ENCODE measurements at places on chromosomes 5 and 9.

DNA sequence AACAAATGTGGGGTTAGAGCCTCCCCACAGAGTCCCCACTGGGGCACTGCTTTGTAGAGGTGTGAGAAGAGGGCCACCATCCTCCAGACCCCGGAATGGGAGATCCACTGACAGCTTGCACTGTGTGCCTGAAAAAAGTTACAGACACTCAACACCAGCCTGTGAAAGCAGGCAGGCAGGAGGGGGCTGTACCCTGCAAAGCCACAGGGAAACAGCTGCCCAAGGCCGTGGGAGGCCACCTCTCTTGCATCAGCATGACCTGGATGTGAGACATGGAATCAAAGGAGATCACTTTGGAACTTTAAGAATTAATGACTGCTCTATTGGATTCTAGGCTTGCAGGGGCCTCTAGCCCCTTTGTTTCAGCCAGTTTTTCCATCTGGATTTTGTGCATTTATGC lies 782.3 kb downstream of the BRINP1 start:
- no peak for DNase-seq

GRCh38 chr5:134638760-134639201 lies 6.2 kb upstream of the SAR1B start:
- no peak for DNase-seq

GRCh38 chr9:135815413-135815812 lies 91.9 kb downstream of the CAMSAP1 start:
- DNase-seq = no peak

- DNase-seq = no peak
These were observed 770.4 kb upstream of the GRAMD2B start for GRCh38 chr5:125652761-125653160.

- no peak for DNase-seq
These were observed 76.9 kb downstream of the RGS3 start for GRCh38 chr9:113540466-113540865.

GRCh38 chr5:168346417-168346816 lies 55.0 kb downstream of the WWC1 start:
- DNase-seq = no peak

DNA sequence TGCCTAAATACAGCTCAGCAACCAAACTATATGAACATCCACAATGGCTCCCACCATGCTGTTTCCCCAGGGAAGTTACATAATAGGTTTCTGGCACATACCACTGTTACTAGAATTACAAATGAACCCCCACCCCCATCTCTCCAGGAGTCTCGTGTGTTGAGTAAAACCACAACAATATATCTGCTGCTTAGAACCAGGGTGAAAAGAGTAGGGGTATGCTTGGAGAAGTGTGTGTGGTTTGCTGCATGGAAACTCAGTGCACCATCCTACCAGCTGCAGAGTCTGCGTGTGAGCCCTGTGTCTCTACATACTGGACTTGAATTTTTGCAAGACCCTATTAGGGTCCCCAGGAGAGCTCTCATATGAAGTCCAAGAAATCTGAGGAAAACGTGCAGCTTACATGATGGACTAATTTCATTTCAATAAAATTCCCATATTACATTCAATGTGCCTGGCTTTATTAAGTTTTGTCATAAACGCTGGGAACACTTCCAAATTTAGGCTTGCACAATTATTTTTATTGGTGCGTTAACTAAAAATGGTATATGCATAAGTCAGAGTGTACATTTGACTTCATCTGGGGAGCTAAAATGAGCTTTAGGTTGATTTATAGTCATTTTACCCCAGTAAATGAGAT lies 104.5 kb upstream of the NFIB start:
- no peak for DNase-seq

DNA sequence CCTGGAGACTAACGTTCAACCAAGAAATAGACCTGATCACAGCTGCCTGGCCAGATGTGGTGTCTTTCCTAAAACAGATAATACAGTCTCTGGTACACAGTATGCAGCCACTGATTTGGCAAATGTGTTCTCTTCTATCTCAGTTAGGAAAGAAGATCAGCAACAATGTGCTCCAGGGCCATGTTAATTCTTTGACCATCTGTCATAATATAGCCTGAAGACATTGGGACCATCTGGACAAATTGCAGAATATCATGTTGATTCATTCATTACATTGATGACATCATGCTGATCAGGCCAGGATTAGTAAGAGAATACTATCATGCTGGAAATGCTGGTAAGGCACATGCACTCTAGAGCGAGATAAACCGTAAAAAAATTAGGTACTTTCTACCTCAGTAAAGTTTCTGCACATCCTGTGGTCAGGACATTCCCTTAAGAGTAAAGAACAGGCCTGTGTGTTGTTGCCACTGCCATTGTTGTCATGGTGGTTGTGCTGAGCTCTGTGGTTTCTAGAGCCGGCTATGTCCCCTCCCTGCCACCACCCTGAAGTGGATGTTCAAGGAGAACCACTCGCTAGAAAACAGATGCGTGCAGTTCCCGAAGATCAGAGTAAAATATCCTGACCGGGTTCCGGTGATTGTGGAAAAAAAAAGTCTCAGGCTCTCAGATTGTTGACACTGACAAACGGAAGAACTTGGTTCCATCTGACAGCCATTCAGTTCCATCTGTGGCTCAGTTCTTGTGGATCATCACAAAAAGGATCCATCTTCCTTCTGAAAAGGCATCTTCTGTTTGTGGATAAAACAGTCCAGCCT lies 6.4 kb upstream of the JMY start:
- no peak for DNase-seq

- DNase-seq = no peak
These were observed 277.1 kb downstream of the NR3C1 start for GRCh38 chr5:143126174-143127019.

GRCh38 chr9:113636693-113637092 lies 173.2 kb downstream of the RGS3 start:
- DNase-seq = no peak

GRCh38 chr5:178768371-178769260 lies 38.2 kb upstream of the ZNF354A start:
- no peak for DNase-seq

- DNase-seq = no peak
These were observed 289.6 kb upstream of the SGCD start for GRCh38 chr5:156037151-156037909.

DNA sequence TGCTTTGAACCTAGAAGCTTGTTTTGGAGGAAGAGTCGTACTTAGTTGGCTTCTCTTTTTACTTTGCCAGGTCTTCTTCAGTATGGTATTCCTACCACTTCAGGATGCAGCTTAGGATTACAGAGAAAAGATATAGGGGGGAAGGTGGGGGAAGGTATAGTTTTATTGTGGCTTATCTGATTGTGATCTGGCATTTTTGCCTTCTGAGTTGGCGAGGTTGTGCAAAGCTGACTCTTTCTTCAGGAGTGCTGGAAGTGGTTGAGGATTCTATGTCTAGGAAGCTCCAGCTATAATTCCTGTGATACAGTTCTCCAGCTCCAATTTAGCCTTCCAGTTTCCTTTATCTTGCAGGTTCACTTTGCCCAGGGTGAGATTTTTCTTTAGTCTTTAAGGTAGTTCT lies 7.0 kb downstream of the CDC42SE2 start:
- no peak for DNase-seq

- no peak for DNase-seq
These were observed 121.2 kb downstream of the RAPGEF6 start for GRCh38 chr5:131513780-131514179.

- DNase-seq = no peak
These were observed 9.9 kb upstream of the PTGS1 start for GRCh38 chr9:122360891-122361290.

GRCh38 chr5:2391566-2391965 lies 359.9 kb downstream of the IRX2 start:
- no peak for DNase-seq
